KBM-7 (cell line): ENCODE measurements at places on chromosomes 12 and 14.

DNA sequence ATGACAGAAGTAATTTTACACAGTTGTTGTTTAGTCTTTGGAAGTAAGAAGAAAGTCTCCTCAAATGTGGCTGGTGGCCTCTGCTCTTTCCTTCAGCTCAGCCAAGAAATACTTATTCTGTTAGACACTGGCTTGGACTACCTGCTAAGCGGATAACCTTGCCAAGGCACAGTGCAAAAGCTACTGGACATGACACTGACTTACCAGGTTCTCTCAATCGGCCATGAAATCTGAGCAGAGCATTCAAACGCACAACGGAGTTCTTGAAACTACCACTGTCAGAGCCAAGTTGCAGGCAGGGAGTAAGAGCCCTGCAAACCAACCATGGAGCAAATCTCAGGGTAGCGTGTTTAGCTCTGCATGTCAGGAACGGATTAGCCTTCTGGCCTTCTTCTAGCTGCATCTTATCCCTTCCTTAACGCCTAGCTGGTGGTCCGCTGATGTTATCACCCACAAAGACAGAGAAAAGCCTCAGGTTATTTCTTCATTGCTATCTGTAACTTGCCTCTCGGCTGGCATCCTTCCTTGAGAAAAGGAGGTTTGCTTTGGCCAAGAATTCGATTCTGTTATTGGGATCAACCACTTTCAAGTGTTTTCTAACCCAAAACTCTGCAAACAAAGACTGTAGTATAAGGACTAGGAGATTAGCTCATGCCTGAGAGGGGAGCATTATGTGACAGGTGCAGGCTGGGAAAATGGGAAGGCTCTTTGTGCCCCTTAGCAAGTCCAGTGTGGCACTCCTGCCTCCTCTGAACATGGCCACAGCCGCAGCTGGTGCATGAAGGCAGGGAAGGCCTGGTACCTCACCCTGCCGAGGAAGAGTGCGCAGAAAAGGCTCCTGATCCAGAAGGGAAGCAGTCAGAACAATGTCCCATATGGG is 223.4 kb downstream of the GLT1D1 start:
- DNase-seq = no peak

- no peak for DNase-seq
Observed at GRCh38 chr12:106865683-106866082, 90.0 kb upstream of the TMEM263 start.

GRCh38 chr14:91866511-91867295 is 633 bp downstream of the TC2N start:
- no peak for DNase-seq

GRCh38 chr12:118404876-118405521 is 28.6 kb downstream of the SUDS3 start:
- DNase-seq = peak; percentile 77

- no peak for DNase-seq
Observed at GRCh38 chr14:78088916-78089315, 81.3 kb upstream of the NRXN3 start.

DNA sequence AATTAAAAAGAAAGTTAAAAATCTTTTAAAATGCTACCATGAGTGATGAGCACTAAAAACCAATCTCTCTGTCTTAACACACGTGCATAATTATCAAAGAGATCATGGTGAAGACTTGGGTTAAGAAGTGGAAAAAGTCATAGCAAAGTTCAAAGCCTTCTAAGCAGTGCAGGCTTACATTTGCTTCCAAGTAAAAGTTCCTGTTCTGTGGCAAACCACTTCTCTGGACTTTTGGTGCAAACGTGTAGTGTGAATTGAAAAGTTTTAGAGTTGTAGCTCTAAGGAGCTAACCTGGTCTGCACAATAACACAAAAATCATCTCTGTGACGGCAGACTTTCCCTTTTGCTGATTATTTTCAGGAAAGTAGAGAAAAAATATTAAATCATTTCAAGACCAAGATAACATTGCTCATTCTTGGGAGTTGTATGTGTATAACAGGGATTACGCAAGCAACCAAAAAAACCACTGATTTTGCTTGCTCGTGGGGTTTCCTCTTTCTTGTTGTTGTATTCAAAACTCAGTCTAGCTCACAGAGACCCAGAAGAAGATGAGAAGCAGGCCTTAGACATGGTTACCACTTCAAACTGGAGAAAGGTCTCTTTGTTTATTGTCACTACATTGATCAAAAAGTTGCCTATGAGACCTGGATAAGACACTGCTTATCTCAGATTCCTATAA is 2.3 kb upstream of the GLIPR1 start:
- peak; percentile 87 for DNase-seq

DNA sequence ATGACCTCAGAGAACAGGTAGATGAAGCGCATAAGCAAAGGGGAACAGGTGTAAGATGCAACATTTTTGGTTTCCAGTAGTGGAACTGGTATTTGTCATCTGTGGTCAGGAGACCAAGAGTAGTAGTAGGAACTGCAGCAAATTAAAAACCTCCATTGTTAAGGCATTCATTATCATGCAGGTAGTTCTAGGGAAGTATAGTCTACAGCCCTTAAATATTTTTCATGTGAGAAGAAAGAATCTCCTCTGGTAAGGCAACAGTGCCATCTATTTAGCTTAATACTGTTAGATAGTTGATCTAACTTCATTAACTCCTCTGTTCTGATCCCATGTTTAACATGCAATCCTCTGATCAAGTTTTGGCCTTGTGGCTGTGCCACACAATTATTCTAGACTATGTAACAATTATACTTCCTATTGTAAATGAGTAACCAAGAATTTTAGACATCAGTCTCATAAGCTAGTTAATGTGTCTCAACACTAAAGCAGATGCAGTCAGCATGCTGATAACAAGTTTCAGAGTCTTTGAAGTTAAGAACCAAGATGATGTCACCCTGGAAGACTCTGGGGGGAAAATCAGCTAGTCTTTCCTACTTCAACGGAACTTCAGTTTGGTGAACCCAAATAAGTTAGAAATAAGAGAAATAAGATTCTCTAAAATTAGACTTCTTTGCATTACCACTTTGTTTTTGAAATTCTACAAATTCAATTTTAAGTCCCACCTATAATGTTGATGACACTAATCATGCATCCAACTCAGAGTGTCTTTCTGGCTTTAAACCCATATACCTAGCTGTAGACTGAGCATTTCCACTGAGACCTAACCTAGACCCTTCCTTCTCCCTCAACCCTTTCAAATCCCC is 70.9 kb downstream of the STXBP6 start:
- DNase-seq = no peak

- peak; percentile 66 for DNase-seq
Observed at GRCh38 chr14:76926521-76927251, 100.5 kb downstream of the LRRC74A start.

DNA sequence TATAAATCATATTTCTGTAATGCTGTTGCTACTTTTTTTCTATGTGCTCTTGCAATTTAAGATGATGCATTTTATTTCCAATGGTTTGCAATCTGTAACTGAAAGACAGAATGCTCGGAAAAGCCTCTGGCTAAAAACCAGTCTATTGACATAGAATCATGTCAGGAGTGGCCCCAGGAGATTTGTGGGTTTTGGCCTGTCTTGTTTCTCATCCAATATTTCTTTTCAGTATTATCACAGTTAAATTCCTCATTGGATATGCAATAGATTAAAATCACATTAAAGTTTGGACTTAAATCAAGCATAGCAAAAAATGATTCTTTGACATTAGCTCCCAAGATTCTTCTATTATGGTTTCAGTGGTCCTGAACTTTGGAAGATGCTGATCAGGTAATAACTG is 19.1 kb upstream of the SLC38A2 start:
- DNase-seq = no peak

DNA sequence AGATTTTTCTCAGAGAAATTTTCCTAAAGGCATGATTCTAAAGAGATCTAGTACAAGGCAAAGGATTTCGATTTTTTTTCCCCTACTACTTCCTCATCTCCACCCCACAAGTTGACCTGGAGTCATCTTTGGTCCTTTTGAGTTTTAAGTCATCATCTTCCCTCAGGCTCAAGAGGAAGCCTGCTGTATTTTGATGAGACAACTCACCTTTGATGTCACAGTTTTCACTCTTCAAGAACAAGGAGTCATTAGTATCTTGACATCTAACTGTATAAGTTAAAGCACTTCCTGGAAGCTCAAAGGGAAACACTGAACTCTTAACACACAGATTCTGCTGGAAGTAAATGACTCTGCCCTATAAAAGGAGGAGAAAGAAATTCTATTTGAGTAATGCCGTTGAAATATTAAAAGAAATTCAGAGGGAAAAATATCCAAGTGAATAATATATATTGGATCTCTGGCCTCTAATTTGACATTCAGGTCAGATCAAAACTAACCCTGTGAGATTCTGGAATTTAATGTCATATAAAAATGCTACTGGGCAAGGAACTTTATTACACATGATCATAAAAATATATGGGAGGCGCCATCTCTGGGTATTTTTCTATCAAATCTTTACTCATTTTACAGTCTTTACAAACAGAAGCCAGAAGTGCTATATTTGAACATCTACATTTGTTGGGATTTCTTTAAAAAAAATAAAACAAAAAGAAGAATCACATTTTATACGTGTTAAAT is 435.0 kb downstream of the NRXN3 start:
- DNase-seq = no peak

GRCh38 chr14:22739423-22739822 is 27.1 kb upstream of the OXA1L start:
- DNase-seq = no peak

DNA sequence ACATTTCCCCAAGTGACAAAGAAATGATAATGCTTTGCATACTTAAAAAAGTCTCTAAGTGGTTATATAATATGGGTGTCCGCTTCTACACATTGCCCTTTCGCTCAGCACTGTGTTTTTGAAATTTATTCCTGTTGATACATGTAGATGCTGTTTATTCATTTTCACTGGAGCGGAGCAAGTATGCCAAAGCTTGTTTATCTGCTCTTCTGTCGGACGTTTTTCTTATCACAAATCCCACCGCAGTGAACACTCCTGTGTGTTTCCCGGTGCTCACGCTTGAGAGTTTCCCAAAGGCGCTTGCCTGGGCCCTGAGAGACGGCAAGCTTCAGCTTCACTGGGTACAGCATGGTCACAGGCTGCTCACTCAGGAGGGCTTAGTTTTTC is 50.2 kb downstream of the TPCN1 start:
- DNase-seq = no peak

DNA sequence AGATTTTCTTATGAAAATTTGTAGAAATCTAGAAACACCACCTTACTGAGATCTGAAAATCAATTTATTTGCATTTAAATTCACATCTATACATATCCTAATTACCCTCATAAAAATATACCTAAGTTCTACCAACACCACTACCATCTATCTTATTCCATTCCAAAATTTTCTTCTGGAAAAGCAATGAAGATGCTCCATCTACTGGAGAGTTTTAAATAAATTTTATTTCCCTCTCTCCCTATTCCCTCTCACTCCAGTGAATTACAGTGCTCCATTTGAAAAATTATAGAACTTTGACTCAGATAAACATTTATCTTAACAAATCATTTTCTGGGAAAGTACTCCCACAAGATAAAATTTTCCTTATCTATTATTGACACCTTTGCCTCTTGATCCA is 2.3 kb upstream of the C14orf39 start:
- DNase-seq = no peak
